ENCODE measurements at places on chromosomes 7 and 10.
A peak's percentile ranks its signal among the peaks of the same experiment; 100 is the strongest.

DNA sequence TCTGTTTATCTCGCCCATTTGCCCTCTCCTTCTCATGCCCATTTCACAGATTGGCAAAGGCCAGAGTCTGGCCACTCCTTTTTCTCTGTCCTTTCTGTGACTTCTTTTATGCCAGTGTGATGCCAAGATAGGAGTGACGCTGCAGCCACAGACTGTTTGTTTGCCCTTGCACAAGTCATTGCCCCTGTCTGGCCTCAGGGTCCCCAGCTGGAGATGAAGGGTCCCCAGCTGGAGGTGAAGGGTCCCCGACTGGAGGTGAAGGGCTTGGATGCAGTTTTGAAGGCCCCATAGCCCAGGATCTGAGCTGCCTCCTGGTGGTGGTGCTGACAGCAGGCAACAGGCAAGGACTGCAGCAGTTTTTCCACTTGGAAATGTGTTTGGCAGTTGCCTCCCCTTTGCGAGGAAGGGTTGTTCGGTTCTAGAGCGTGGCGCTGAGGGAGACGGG, 50.8 kb upstream of the SLC29A3 start:
- DNase-seq = no peak

DNA sequence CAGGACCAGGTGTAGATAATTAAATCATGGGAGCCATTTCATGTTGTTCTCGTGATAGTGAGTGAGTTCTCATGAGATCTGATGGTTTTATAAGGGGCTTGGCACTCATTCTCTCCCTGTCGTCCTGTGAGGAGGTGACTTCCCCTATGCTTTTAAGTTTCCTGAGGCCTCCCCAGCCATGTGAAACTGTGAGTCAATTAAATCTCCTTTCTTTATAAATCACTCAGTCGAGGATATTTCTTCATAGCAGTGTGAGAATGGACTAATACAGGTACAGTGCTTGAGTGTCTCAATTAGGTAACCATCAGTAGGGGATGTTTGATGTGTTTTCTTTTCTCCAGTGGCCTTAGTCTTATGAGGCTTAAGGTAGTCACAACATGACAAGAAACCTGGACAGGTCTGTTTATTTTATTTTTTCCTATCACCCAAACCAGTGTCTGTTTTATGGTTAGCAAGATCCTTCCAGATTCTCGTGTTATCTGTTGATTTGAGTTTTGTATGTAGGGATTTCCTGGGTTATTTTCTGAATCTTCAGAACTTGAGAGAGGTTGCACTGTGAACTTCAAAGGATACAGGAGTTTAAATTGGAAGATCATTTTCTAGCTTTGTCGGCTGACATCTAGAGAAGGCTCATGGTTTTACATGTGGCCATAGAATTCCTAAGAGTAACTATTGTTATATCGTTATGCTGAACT, 32.1 kb downstream of the UMAD1 start:
- no peak for DNase-seq

DNA sequence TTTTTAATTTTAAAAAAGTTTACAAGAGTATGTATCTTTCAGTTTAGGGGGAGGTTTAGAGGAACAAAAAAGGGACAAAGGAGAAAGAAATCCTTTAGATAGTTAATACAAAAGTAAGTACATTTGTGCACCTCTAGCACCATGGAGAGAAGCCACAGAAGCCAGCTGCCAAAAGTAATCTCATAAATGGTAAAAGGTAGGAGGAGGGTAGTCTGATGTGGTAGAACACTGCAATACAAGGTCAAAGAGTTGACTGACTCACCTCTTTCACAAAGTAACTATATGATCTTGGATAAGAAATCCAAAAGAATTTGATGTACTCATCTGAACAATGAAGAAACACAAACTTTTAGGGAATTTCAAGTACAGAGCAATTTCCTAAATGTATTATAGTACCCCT, 68.1 kb downstream of the CNOT4 start:
- DNase-seq = no peak

GRCh38 chr7:119026391-119026790, 801.9 kb downstream of the ANKRD7 start:
- no peak for DNase-seq

GRCh38 chr10:7958442-7958841, 96.0 kb upstream of the GATA3 start:
- no peak for DNase-seq

GRCh38 chr7:115410434-115410820, 488.5 kb downstream of the MDFIC start:
- DNase-seq = no peak

DNA sequence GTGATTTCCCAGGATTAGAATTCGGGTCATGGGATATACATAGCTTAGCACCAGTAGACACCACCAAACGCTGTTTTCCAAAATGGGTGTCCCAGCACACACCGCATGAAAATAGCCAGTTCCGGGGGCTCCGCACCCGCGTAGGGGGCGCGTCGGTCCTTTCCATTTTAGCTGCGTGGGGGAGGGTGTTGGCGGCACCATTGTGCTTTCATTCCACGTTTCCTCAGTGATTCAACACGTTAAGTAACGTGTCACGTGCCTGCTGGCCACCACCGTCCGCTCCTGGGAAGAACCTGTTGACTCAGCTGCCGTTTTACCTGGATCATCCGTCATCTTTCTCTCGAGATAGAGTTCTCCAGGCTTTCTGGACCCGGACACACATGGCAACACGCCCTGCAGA, 25.6 kb upstream of the ADGRA1 start:
- no peak for DNase-seq

- DNase-seq = no peak
These were observed 1049.9 kb downstream of the REEP3 start for GRCh38 chr10:64571056-64571455.

DNA sequence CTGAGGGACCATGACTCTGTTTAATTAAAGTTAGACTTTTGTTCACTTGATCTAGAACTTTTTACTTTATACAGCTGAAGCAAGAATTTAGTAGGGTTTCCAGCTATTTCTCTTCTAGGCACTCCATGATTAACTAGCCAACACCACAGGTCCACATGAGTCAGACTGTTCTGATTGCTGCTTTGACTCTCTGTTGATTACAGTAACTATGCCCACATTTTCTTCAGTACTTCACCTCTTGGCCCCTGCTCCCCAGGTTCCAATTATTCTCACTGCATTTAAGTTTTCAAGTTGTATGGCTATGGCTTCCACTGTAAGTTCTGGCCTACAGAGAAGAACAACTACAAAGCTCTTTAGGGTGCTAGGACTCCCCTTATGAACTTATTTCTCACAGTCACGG, 737.2 kb upstream of the IGFBP3 start:
- DNase-seq = no peak

- DNase-seq = no peak
These were observed 167.7 kb downstream of the UBE2H start for GRCh38 chr7:129784783-129785684.

GRCh38 chr7:27117887-27118491, 12.6 kb downstream of the HOXA4 start:
- no peak for DNase-seq

- peak; percentile 41 for DNase-seq
These were observed 40.2 kb downstream of the ANTXRL start for GRCh38 chr10:46326971-46327370.

GRCh38 chr7:114922026-114922651, at the start of gene MDFIC:
Gene MDFIC, plus strand, starts transcription at chr7:114922094. Its CDS starts 940 bp downstream, at chr7:114923034.
- DNase-seq = peak; percentile 86

DNA sequence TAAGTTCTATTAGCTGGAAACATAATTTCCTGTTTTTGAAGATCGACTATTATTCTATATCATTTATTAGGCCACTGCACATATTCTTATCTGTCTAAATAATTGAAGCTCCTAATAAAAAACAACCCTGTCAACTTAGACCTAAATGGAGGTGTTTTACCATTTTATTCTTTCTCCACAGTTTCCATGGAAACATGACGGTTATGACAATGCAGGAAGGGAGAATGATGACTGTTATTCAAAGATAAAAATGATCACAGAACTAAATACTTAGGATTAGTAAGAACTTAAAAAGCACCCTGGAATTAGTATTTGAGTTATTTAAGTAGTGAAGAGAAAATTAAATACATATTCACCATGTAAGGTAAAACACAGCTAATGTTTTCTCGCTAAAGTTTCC, 119.9 kb upstream of the DKK1 start:
- no peak for DNase-seq

DNA sequence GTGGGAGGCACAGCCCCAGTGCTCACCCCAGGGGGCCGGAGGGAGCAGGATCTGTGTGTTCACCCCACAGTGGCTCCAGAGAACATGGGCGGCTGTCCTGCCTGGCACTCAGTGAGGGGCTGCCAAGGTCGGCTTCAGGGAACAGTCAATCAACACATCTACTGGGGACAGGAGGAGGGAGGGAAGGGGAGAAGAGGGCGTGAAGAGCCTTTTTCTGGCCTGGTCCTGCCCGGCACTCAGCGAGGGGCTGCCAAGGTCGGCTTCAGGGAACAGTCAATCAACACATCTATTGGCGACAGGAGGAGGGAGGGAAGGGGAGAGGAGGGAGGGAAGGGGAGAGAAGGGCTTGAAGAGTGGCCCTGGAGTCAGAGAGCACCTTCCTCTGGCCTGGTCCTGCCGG, 184.9 kb downstream of the ADARB2 start:
- DNase-seq = no peak

GRCh38 chr7:106736508-106737201, 75.7 kb upstream of the CCDC71L start:
- DNase-seq = no peak
